ENCODE measurements at places on chromosomes 3 and 15.

DNA sequence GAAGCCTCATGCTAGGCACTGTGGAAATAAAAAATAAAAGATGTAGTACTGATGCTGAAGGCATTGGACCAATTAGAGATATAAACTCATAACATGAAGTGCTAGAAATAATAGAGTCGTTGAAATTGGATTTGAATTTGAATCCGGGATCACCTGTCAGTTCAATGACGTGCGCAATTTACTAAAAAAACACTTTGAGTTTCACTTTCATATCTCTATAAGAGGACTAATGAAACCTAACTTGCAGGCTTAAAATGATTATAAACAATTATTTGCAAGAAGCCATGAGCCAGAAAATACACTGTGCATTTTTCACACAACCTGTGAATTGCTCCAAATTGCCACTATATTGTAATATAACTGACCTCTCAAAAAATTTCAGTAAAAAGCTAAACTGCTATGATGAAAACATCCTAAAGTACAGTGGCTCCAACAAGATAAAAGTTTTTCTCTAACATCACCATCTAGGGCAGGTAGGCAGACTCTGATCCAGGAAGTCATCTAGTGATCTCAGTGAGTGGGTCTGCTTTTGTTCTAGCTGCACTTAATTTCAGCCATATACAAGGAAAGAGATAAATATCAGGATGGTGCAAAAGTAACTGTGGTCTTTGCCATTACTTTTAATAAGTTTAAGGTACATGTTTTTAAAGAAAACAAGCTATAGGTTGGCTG lies 440.2 kb downstream of the CNTN6 start:
- no peak for DNase-seq

GRCh38 chr15:62057341-62057980 lies 2.8 kb downstream of the VPS13C start:
- DNase-seq = no peak

DNA sequence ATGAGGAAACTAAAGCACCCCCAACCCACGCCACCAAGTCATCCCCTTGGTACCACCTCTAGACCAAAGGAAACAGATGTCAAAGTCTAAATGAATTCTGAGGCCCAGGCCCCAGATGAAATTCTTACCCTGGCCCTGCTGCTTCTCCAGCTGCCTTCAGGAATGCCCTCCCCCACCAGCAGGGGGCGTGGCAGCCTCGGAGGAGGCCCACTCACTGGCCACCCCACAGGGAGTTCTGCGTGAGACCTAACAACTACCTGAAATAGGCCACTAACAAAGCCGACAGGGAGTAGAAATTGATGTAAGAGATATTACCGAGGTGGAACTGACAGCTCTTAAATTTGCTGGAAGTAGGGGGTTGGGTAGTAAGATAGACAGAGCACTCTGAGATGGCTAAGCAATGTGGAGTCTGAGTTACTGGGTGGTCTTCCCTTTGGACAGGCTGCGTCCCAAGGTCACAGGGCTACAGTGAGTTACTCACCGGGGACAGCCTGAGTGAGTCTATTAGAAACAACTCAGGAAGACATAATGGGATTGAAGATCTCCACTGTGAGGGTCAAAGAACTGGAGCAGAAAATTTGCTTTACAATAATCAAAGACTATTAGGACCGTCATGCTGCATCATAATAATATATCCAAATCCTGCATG lies 240.7 kb downstream of the SHOX2 start:
- DNase-seq = no peak

DNA sequence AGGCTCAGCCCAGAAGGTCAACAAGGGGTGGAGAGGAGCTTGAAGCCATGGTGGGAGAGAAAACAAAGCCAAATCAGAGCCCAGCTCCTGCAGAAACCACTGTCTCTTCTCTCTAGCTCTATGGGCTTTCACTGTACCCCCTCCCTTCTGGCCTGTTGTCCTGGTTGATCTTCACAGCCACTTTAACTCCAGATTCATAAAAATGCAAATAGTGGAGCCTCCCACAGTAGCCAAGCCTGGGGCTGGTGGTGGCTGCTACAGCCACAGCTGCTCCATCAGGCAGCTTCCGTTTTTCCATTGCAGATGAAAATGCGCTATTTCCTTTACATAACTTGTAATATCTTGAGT lies 20.7 kb upstream of the CAV3 start:
- no peak for DNase-seq

- DNase-seq = no peak
These were observed 573.0 kb downstream of the MECOM start for GRCh38 chr3:169090559-169090958.

DNA sequence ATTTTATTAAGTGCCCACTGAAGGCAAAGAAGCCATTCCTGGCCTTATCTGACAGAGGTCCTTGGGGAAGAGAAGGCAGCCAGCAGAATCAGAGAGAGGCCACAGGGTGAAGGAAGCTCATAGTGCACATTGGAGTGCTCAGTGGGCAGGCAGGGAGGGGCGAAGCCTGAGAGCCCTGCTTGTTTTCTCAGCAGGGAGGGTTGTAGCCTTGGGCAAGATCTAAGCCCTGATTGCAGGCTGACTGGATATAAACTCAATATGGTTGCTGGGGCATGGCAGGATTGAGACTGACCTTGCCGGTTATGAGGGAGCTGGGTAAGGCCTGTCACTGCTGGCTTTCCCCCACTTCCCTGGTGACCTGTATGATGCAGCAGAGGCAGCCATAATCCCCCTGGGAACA lies 7.5 kb upstream of the IGSF11 start:
- DNase-seq = no peak

- no peak for DNase-seq
These were observed 35.9 kb downstream of the ITGA11 start for GRCh38 chr15:68396068-68396467.

DNA sequence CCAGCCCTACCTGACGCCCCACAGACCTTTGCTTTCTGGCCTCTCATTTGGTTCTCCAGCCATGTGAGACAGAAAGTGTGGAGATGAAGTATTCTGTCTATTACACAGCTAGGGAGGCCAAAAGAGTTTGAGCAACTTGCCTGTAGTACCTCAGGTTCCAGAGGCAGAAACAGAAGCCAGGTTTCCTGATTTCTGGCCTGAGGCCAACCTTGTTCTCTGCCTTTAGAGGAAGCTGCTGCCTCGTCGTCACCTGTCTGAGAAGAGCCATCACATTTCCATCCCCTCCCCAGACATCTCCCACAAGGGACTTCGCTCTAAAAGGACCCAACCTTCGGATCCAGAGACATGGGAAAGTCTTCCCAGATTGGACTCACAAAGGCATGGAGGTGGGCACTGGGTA lies 3.8 kb downstream of the IL17RE start:
- DNase-seq = no peak

DNA sequence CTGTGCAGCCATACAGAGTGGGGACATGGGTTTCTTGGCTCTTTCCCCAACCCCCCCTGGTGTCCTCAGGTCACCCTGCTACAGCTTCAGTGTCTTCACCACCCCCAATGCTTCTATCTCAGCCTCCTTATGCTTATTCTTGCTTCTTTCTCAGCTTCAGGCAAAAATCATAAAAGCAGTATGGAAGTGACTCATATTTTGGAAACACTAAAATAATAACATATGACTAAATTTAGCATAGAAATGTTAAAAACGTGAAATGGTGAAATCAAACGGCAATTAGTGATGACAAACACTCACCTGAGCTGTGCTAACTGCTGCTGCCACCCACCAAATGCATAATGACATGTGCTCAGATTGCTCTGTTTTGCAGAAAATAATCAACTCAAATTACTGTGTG lies 475.2 kb upstream of the EPHA3 start:
- no peak for DNase-seq

DNA sequence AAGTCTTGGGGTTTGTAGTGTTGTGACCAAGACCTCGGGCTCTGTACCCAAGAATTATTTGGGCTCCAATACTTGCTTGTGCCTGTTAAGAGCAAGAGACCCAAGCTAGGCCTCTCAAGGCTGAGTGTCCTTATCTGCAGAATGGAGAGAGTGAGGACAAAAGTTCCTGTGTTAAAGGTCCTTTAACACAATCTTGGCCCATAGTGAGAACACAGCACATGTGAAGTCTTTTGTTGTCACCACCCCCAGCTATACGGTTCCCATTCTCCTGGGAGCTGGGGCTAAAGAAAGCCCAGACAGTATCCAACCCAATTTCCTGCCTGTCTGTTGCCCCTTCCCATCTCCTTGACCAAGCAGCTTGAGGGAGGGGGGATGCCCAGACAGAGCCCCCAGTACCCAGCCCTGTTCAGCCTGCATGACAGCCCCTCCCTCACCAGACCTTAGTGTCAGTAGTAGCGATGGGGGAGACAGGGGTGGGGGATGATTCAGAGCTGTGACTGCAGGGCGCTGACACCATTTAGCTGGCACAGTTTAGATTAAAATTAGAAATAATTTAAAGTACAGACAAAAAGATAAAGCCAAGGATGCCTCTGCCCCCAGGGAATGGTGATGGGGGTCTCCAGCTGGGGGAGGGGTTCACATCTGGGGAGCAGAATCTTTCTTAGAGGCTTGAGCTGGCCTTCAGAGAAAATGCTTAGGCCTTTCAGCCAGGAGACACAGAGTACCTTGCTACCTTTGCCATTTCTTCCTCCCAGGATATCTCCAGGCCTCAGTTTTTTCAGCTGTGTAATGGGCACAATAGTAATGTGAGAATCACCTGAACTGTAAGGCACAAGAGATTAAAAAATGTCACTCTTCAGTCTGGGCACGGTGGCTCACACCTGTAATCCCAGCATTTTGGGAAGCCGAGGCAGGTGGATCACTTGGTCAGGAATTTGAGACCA lies 2.7 kb downstream of the PRKCD start:
- DNase-seq = no peak

GRCh38 chr15:73901126-73901810 lies 25.0 kb upstream of the LOXL1 start:
- DNase-seq = no peak

GRCh38 chr3:42681361-42682038 lies 3.8 kb upstream of the KLHL40 start:
- DNase-seq = no peak

DNA sequence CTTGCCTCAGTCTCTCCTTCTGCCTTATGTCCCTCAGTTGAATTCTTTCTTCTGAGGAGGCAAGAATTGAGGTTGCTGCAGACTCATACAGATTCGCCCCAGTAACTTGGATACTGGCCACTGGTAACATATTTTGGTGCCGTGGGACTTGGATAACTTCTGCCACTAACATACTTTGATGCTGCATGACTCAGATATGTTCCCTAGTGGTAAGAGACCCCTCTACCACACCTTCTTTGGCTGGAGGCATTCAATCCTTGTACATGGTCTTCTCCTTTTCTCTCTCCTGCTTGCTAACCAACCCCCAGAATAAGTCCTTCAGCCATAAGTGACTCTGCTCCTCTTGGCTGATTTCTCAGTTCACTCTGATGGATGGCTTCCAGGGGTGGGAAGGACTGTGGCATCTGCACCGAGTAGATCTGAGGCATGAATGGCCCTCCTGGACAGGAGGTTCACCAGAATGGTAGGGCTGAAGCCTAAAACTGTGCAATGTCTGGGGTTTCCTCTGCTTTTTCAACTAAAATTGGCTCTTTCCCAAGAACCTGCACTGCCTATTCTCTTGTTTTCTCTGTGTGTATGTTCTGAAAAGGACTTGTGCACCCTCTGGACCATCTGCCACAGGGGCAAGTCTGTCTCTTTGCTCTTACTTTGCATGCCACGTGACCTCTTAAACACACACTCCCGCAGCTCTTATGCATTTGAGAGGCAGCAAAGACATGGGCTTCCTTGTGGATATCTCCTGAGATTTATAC lies 55.5 kb upstream of the FSTL1 start:
- no peak for DNase-seq

DNA sequence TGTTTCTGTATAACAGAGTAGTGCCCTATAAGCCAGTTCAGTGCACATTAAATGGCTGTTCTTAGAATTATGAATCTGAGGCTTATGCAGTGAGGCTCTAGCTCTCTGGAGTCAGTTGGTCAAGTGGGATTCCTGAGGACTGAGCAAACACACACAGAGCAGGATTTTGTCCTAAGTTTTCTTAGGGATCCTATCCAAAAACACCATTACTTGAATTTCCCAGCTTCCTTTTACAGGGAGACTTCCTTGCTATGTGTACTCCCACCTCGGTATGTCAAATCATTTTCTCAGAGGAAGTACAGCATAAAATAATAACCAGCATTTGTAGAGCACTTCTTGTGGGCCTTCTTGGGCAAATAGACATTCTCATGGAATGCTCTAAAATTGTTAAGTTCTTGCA lies 63.1 kb upstream of the GOLGA6B start:
- DNase-seq = no peak

DNA sequence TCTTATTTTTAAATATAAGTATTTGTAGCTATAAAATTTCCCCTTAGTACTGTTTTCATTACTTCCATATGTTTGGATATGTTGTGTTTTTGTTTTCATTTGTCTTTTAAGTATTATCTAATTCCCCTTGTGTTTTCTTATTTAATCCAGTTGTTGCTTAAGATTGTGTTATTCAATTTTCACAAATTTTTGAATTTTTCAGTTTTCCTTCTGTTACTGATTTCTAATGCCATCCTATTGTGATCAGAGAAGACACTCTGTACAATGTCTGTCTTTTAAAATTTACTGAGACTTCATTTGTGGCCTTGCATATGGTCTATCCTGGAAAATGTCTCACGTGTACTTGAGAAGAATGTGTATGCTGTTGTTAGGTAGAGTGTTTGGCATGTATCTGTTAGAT lies 795.6 kb upstream of the CFAP20DC start:
- DNase-seq = no peak

DNA sequence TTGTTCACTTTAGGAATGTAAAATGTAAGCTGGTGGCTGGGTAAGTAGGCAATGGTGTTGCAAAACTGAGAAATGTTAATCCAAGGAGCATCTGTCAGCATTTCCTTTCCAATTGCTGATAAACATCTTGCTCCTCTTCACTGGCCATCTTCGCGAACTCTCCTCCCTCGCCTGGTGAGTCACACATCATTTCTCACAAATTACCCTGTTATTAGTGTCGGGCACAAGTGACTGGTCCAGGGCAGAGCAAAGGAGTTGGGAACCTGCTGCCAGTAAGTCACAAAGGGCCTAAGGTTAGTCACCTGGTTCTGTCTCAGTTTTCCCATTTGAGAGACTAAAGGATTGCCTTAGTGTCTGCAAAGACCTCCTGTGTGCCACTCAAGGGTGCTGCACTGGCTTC lies 13.0 kb downstream of the CERS3 start:
- no peak for DNase-seq

GRCh38 chr3:124351430-124352148 lies 359.7 kb upstream of the ROPN1 start:
- peak; percentile 22 for DNase-seq

DNA sequence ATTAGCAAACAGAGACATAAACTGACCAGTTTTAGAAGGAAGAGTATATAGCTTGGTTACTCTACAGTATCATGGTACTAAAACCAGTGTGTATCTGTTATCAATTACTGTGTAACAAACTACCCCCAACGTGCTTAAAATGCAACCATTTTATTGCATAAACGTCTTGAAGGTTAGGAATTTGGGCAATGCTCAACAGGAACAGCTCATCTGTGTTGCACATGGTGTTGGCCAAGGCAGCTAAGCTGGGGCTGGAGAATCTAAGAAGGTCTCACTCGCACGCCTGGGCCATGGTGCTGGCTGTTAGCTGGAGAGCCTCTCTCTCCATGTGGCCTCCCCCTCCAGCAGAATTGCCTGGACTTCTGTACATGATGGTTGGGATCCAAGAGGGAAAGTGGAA lies 81.2 kb upstream of the THBS1 start:
- no peak for DNase-seq
